ENCODE measurements at places on chromosomes 3 and 15. TPM values are rescaled to one million over a fixed set of nuclear protein-coding genes. Genes with fewer than 3 reads are reported as not detected.

- DNase-seq: no peak
Measured at GRCh38 chr15:99669250-99669649, 64.0 kb downstream of the LYSMD4 start.

- no peak for DNase-seq
Measured at GRCh38 chr3:47440131-47440530, 35.6 kb downstream of the SCAP start.

- DNase-seq: no peak
Measured at GRCh38 chr15:40558952-40559742, 5.7 kb downstream of the CCDC32 start.

DNA sequence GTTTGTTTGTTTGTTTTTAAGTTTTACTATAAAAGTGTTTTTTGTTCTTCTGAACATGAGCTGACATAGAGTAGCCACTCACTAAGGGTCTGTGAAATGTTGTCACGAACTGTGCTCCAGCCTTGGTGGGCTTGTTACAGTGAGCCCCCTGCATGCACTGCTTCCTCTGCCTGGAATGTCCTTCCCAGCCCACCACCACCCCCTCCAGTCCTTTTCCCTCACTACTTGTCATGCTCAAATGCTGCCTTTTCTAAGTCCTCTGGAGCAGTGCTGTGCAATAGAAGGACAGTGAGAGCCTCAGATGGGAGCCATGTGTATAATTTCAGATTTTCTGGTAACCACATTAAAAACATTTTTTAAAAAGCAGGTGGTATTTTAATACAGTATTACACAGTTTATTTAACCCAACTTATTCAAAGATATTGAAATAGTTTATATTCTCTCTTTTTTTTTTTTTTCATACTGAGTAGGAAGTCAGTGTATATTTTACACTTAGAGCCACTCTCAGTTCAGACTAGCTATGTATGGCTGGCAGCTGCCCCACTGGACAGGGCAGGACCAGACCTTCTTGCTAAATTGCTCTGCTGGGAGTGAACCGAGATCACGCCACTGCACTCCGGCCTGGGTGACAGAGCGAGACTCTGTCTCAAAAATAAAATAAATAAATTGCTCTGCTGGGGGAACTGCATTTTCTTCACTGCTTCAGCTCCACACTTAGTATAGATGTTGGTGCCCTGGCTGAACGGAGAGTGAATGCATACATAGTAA is 26.9 kb downstream of the MKRN2OS start:
- DNase-seq: no peak

DNA sequence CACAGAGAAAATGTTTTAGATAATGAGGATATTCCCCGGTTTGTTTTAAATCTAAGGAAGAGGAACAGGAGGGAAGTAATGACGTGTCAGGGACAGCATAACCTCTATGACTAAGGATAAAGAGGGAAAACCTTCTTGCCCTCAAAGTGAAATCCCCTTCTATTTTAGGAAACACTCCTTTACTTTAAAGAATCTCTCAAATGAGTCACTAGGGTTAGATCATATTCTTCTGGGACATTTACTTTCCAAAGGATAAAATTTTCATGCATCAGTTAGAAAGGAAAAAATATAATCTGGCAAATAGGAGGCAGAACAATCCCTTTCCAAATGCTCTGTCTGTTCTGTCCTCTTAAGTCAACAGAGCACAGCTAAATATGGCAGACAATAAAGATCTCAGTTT is 43.2 kb upstream of the UBE2E2 start:
- no peak for DNase-seq

PTH1R gene
- 34.3 TPM for total RNA-seq

CCDC80 gene
- 134 TPM for total RNA-seq

C3orf62 gene
- 13.2 TPM for total RNA-seq

LRRC2 gene
- 0.87 TPM for total RNA-seq
